CD4-positive, alpha-beta T cell (primary cell): ENCODE measurements at places on chromosomes 16 and 17.

DNA sequence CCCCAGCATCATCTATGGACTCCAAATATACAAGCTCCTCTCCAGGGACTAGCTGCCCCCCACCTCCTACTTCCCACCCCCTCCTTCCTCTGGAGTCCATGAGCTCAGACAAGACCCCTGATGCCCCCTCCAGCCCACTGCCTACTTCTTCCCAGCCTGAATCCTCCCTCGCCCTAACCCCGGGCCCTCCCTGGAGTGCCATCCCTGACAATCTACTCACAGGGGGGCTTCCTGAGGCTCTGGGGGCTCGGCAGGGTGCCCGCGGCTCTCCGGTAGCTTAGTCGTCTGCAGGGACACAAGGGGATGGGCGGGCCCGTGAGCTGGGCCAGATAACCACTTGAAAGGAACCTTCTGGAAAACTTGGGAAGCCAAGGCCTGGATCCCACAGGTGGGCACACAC lies 15.1 kb downstream of the MPP3 start:
- DNase-seq = no peak

- DNase-seq = no peak
Observed at GRCh38 chr16:75309899-75310430, 58.5 kb upstream of the BCAR1 start.

DNA sequence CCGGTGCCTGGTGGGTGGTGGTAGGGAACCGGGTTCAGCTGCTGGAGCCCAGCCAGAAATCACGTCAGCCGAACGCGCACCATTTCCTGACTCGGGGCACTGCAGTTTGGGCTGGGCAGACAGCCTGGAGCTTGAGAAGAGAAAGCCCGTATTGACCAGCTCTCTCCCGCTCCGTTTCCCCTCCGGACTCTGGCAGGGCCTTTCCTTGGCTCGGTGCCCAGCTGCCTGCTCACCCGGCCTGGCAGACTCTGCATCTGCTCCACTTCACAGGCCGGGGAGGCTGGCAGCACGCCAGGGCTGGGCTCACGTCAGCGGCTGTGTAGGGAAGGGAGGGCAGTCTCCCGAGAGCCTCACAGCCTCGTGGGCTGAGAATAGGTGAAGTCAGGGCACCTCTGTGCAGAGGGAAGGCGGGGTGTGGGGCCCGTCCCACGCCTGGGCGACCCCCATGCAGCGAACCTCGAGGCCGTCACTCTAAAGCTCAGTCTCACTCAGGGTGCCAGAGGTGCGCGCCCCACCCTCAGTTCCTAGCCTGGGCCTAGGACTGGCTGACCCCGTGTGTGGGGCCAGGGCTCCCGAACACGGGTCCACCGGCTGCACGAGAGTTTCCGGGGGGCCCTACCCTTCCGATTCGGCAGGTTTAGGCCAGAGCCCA lies 59.1 kb downstream of the OR1D5 start:
- DNase-seq = peak; percentile 56

GRCh38 chr17:33520426-33521330 lies 227.6 kb upstream of the ASIC2 start:
- peak; percentile 10 for DNase-seq

- DNase-seq = no peak
Observed at GRCh38 chr17:38672788-38673706, 1.7 kb downstream of the EPOP start.

- DNase-seq = no peak
Observed at GRCh38 chr17:29707212-29707571, 84.5 kb upstream of the CORO6 start.

DNA sequence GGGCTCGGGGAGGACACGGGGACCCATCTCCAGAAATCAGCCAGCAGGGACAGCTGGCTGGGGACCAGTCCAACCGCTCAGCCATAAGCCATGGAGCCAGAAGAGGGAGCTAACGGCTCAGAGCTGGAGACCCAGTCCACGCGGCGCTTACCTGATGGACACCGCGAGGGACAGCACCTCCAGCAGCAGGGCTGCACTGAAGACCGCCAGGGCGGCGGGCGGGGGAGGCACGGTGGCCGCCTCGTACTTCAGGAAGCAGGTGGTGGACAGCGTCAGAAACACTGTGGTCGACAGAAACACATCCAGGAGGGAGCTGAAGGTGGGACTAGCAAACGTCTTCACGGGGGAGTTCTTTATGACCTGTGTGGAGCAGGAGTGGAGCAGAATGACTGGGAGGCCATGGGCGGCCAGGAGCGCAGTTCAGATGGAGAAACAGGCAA lies 102.6 kb upstream of the CREBBP start:
- DNase-seq = peak; percentile 25

GRCh38 chr16:80288616-80289015 lies 252.2 kb upstream of the DYNLRB2 start:
- no peak for DNase-seq

DNA sequence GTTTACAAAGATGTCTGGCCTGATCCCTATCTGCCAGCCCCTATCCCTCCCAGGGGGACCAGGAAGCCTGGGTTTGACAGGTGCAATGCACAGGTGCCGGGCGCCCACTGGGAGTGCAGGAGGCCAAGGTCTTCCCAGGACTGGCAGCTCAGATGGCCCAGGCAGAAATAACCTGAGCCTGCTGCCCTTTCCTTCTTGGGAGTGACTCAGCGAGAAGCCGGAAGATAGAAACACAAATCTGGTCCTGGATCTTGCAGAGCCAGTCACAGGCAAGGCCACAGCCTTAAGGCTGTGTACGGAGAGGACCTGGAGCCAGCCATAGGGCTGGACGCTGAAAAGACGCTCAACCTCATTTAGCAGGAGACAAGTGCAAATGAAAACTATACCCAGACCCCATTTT lies 27.7 kb downstream of the GPR142 start:
- no peak for DNase-seq

DNA sequence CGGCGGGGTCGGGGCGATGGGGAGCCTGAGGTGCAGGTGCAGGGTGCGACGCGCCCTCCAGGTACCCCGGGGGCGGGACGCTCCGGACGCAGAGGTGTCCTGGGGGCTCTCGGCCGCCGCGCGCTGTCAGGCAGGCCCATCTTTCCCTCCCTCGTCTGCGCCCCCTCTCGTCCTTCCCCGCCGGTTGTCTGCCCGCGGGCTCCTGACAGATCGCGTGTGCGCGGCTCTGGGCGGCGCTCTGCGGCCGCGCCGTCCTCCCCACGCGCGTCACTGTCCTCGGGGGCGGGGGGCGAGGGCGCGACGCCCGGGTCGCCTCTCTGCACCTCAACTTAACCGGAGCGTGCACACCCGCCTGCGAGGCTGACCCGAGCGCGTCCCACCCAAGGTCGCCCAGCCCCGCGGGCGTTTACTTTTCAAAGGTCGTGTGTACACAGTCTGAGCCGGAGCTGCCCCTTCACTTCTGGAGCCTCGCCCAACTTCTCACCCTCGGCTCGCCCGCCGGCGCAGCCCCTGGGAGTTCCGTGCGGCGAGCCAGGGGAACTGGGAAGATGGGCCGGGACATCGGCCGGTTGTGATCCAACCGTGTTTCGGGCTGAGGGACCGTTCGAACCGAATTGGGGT lies 512 bp downstream of the AKAP1 start:
- DNase-seq = peak; percentile 65

GRCh38 chr17:7508846-7509245 lies 24.7 kb downstream of the POLR2A start:
- DNase-seq = no peak

DNA sequence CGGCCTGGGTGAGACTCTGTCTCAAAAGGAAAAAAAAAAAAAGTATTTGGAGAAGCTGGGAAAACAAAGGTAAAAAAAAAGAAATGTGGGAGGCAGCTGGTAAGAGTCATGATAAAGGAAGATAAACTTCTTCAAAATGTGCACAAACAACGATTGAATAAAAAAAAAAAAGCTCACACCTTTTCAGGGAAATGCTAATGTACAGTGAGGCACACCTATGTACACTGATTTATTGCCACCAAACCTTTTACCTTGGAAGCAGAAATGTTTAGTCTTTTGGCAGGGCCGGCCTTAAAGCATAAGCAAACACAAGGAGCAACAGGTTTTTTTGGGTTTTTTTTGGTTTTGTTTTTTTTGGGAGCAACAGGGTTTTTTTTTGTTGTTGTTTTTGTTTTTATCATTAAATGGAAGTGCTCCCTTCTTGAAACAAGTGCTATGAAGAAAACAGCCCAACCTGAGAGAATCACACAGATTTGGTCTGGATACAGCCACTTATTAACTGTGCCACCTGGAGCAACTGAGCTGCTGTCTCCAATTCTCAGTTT lies 29.8 kb upstream of the KCNJ2 start:
- DNase-seq = no peak

GRCh38 chr16:83066881-83067280 lies 440.1 kb downstream of the CDH13 start:
- DNase-seq = no peak

GRCh38 chr17:80931421-80932265 lies 60.0 kb upstream of the CHMP6 start:
- DNase-seq = no peak

DNA sequence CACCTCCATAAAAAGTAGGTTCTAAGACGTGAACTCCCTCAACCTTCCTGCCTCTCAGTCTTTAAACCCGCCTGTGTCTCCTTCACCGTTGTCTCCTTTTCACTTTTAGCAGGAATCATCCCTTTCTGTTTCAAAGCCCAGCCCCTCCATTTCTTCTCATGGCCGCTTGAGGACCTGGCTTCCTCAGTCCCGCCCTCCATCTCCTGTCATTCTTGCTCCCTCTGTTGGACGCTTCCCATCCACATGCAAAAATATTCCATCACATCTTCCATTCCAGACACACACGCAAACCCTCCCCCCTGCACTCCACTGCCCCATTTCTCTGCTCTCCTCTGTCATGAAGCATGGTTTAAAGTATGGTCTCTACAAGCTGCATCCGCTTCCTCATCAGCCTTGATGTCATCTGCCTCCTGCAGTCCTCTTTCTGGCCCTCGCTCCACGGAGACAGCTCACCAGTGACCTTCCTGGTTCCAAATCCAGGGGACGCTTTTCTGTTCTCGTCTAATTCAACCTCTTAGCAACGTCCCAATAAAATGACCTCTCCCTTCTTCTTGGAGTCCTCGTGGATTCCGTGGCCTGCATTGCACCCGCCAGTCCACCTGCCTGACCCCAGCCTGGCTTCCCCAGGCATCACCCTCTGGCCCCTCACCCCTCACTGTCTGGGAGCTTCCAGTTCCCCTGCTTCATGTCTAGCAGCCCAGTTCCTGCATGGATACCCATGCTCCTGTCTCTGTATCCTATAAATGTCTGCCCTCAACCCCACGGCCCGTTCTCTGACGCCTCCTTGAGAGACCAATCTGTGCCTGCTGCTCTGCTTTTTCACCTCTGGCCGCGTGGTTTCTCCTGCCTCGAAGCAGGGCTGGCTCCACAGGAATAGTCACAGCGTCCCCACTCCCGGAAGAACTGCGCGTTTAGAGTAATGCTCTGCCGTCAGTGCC lies 26.2 kb downstream of the ANKRD40 start:
- no peak for DNase-seq
